ENCODE measurements at places on chromosomes 13 and 19. TPM values are rescaled to one million over a fixed set of nuclear protein-coding genes. Genes with fewer than 3 reads are reported as not detected.

DNA sequence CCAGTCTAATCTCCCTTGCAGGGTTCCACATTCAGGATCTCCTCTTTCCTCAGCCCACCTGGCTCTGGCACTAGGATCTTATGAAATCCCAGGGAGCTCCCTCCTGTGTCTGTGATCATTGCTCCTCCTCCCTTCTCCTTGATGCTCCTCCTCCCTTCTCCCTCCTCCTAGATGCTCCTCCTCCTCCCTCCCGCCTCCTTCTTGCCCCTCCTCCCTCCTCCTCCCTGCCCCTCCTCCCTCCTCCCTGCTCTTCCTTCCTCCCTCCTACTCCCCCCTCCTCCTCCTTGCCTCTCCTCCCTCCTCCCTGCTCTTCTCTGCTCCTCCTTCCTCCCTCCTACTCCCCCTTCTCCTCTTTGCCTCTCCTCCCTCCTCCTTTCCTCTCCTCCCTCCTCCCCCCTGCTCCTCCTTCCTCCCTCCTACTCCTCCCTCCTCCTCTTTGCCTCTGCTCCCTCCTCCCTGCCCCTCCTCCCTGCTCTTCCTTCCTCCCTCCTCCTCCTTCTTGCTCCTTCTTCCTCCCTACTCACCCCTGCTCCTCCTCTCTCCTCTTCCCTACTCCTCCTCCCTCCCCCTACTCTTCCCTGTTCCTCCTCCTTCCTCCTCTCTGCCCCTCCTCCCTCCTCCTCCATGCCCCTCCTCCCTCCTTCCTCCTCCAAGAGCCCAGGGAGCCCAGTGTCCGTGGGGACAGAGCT, 14.9 kb upstream of the ZBTB7A start:
- H3K4me3 ChIP-seq = no peak overlapping the region
- H3K36me3 ChIP-seq = no peaks in the 10 kb centered on the region
- H3K27me3 ChIP-seq = no peaks in the 10 kb centered on the region
- H3K4me1 ChIP-seq = peaks cover 19% of the 10 kb centered on the region

- H3K4me1 ChIP-seq = peaks cover 11% of the 10 kb centered on the region
- no peak overlapping the region for H3K4me3 ChIP-seq
- no peaks in the 10 kb centered on the region for H3K36me3 ChIP-seq
- no peak for DNase-seq
- peaks cover 2% of the 10 kb centered on the region for H3K27me3 ChIP-seq
These were observed 150.5 kb upstream of the MIR17HG start for GRCh38 chr13:91196958-91197357.

DNA sequence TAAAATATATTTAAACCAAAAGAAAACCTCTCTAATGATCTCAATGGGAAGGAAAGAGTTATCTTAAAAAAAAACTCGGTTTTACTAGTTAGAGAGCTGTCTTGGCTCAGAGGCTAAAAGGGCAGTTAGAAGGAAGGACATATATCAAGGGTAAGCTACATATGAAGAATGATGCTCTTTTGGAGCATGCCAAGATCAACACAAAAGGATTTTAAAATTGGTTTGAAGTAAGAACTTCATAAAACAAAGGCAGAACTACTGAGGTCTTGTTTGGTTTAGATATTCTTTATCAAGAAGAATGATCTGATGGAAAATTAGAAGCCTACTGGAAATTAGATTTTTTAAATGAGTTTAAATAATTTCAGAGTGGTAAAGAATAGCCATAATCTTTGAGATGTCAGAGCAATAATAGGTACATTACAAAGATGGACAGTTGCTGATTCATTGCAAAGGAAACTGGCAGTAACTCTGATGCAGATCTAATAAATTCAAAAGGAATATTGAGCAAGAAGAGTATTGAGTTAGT, 39.4 kb upstream of the LMO7 start:
- H3K27ac ChIP-seq = no peak overlapping the region
- H3K4me1 ChIP-seq = no peaks in the 10 kb centered on the region
- no peaks in the 10 kb centered on the region for H3K27me3 ChIP-seq

DNA sequence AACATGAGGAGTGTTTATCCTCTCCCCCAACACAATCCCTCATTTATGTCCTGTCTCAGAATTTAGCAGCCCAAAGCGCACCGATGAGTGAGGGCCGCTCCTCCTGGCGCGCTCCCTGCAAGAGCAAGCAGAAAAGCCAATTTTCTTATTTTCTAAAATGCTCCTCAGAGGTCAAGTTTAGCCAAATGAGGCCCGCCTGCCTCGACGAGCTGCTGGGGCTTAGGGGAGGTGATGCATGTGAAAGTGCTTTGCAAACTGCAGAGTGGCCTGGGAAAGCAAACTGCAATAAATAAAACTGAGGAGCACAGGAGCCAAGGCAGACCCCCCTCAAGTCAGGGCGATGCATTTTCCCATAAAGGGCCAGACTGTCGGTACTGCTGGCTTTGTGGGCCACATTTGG, 29.0 kb downstream of the CAPS start:
- no peaks in the 10 kb centered on the region for H3K4me1 ChIP-seq
- H3K27me3 ChIP-seq = no peaks in the 10 kb centered on the region
- H3K36me3 ChIP-seq = peaks cover 6% of the 10 kb centered on the region

APLP1 gene
- total RNA-seq = 4.6 TPM

- no peaks in the 10 kb centered on the region for H3K27me3 ChIP-seq
- no peaks in the 10 kb centered on the region for H3K36me3 ChIP-seq
- no peak overlapping the region for H3K4me3 ChIP-seq
These were observed 33.0 kb downstream of the FGF9 start for GRCh38 chr13:21703846-21704245.

RFPL4AL1 gene
- not detected for total RNA-seq

- H3K4me1 ChIP-seq = no peaks in the 10 kb centered on the region
- no peak for DNase-seq
- H3K27ac ChIP-seq = no peak overlapping the region
These were observed 78.8 kb downstream of the CRYL1 start for GRCh38 chr13:20446900-20447299.

GRCh38 chr13:113178070-113178895, 19.8 kb downstream of the PROZ start:
- no peaks in the 10 kb centered on the region for H3K27me3 ChIP-seq
- H3K27ac ChIP-seq = no peak overlapping the region
- no peak overlapping the region for H3K4me3 ChIP-seq
- DNase-seq = no peak

AP1M2 gene
- total RNA-seq = 196 TPM

TSHZ3 gene
- not detected for total RNA-seq

PSPN gene
- 2.9 TPM for total RNA-seq

DNA sequence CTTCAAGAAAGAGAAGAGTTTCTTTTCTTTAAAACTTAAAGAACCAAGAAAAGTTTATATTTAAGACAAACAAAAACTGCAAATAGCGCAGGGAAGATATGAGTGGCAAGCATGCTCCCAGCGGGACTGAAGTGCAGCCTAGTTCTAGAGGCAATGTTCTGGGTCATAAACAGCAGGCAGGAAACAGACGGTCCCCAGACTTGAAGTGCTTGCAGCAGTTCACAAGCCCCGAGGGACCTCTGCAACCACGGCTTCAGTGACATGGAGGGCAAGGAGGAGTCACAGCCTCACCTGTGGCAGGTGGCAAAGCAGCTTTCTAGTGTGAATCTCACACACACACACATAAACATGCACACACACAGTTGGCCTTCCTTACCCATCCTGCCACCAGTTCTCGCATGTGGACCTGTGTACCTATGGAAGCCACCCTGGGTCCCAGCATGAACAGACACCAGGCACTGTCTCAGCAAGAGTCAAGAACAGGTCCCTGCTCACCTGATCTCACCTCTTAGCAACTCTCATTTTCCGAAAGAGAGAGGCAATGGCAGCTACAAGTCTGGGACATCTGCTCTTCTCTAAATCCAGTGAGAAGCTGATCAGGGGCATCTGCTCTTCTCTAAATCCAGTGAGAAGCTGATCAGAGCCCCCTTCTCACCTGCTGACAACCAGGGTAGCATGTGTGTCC, 162.0 kb downstream of the EFNB2 start:
- no peak overlapping the region for H3K27ac ChIP-seq
- H3K27me3 ChIP-seq = no peaks in the 10 kb centered on the region

GRCh38 chr19:2255982-2256685, at the start of gene JSRP1:
Gene JSRP1, minus strand, starts transcription at chr19:2256417. Its CDS starts 1,103 bp downstream, at chr19:2255314.
- H3K27me3 ChIP-seq = no peaks in the 10 kb centered on the region
- no peaks in the 10 kb centered on the region for H3K36me3 ChIP-seq
- no peak within 1 kb of the TSS for H3K27ac ChIP-seq
- no peaks in the 10 kb centered on the region for H3K4me1 ChIP-seq
- H3K4me3 ChIP-seq = no peak within 1 kb of the TSS
- DNase-seq = no peak

TMEM145 gene
- 2.5 TPM for total RNA-seq

NALCN gene
- total RNA-seq = not detected

- no peak for DNase-seq
- peaks cover 12% of the 10 kb centered on the region for H3K4me1 ChIP-seq
- no peaks in the 10 kb centered on the region for H3K27me3 ChIP-seq
- H3K27ac ChIP-seq = peak overlapping the region; percentile 8
- H3K4me3 ChIP-seq = no peak overlapping the region
These were observed 20.5 kb downstream of the ZNF607 start for GRCh38 chr19:37699057-37699456.

DNA sequence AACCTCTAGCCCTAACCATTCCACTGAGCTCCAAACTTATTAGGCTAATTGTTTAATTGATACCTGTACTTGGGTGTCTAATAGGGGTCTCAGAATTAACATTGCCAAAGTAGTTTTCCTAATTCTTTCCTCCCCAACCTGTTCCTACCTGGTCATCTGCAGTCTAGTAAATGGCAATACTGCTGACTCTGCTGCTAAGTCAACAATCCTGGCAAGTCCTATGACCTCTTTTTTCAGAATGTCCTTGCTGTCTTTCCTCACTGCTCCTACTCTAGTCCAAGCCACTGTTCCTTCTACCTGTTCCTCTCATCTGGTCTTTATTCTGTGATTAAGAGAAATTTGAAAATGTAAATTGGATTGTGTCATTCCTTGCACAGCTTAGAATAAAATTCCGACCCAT, 143.9 kb downstream of the MTUS2 start:
- no peaks in the 10 kb centered on the region for H3K27me3 ChIP-seq
- no peaks in the 10 kb centered on the region for H3K36me3 ChIP-seq
- no peak for DNase-seq
- H3K4me1 ChIP-seq = no peaks in the 10 kb centered on the region

ANKRD10 gene
- total RNA-seq = 123 TPM

GRCh38 chr19:41671486-41671885, 16.6 kb downstream of the CEACAM7 start:
- no peaks in the 10 kb centered on the region for H3K27me3 ChIP-seq
- H3K27ac ChIP-seq = no peak overlapping the region
- no peaks in the 10 kb centered on the region for H3K36me3 ChIP-seq
- DNase-seq = no peak
- no peak overlapping the region for H3K4me3 ChIP-seq

GRCh38 chr13:99693351-99693750, 192.1 kb downstream of the TM9SF2 start:
- no peak overlapping the region for H3K27ac ChIP-seq
- no peaks in the 10 kb centered on the region for H3K27me3 ChIP-seq
- no peak for DNase-seq

DNA sequence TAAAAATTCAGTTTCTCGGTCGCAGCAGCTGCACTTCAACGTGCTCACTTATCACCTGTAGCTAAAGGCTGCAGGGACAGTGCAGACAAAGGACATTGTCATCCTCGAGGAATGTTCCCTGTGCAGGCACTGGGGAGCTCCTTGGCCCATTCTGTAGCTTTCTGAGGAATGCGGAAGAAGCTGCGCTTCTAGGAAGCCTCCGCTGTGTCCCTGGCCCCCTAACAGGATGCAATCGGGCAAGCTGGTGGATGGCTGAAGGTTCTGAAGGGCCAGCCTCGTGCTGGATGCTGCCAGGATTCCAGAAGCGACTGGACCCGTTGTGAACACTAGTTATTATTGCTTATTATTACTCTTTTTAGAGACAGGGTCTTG, 8.1 kb downstream of the ANO8 start:
- H3K27me3 ChIP-seq = no peaks in the 10 kb centered on the region
- H3K4me1 ChIP-seq = peaks cover 20% of the 10 kb centered on the region
- no peaks in the 10 kb centered on the region for H3K36me3 ChIP-seq
- no peak overlapping the region for H3K4me3 ChIP-seq

GRCh38 chr13:48875047-48875446, 100.7 kb upstream of the FNDC3A start:
- no peak overlapping the region for H3K4me3 ChIP-seq
- H3K4me1 ChIP-seq = peaks cover 25% of the 10 kb centered on the region
- no peaks in the 10 kb centered on the region for H3K36me3 ChIP-seq
- no peak overlapping the region for H3K27ac ChIP-seq
- DNase-seq = no peak

GRCh38 chr19:495402-496111, 729 bp upstream of the MADCAM1 start:
- H3K27me3 ChIP-seq = no peaks in the 10 kb centered on the region
- H3K4me1 ChIP-seq = no peaks in the 10 kb centered on the region
- peak; percentile 76 for DNase-seq
- H3K36me3 ChIP-seq = no peaks in the 10 kb centered on the region
- no peak overlapping the region for H3K4me3 ChIP-seq
- H3K27ac ChIP-seq = no peak overlapping the region

LIN7B gene
- 11.8 TPM for total RNA-seq

GRCh38 chr19:16608290-16608739, 19.7 kb downstream of the MED26 start:
- peaks cover 3% of the 10 kb centered on the region for H3K36me3 ChIP-seq
- no peaks in the 10 kb centered on the region for H3K4me1 ChIP-seq
- H3K4me3 ChIP-seq = no peak overlapping the region
- no peaks in the 10 kb centered on the region for H3K27me3 ChIP-seq

DNA sequence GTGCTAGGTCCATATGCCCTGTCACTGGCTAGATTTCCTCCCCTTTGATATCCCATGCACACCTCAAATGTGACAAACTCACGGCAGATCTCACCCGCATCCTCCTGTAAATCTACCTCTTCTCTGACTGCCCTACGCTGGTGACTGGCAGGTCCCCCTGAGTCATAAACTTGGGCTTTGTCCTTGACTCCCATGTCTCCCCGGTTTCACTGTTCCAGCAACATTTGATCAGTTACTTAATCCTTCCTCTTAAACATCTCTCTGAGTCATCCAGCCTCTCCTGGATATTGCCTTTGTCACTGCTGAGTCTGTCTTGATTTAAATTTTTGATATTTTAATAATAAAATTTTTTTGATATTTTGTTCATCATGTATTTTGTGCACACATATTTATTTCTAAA, 26.5 kb downstream of the FAM216B start:
- DNase-seq = no peak
- no peak overlapping the region for H3K4me3 ChIP-seq
- no peak overlapping the region for H3K27ac ChIP-seq
- no peaks in the 10 kb centered on the region for H3K4me1 ChIP-seq
- no peaks in the 10 kb centered on the region for H3K27me3 ChIP-seq
- no peaks in the 10 kb centered on the region for H3K36me3 ChIP-seq

DNA sequence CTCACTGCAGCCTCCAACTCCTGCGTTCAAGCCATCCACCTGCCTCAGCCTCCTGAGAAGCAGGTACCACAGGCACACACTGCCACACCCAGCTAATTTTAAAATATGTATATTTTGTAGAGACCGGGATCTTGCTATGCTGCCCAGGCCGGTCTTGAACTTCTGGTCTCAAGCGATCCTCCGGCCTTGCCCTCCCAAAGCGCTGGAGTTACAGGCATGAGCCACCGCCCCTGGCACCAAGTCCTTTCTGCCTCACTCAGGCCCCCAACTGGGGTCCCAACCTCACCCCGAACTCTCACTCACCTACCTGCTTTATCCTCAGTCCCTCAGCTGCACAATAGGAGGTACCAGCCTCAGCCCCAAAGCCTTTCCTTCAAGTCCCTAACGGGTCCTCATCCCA, 635 bp upstream of the COL5A3 start:
- H3K4me3 ChIP-seq = no peak overlapping the region
- 0 out of 2 replicates have a peak, but pooled peaks cover 4% of the 10 kb centered on the region for H3K4me1 ChIP-seq
- no peak overlapping the region for H3K27ac ChIP-seq
- no peaks in the 10 kb centered on the region for H3K27me3 ChIP-seq

SOX1 gene
- total RNA-seq = 1.7 TPM
